ENCODE measurements at places on chromosomes 4 and X.

DNA sequence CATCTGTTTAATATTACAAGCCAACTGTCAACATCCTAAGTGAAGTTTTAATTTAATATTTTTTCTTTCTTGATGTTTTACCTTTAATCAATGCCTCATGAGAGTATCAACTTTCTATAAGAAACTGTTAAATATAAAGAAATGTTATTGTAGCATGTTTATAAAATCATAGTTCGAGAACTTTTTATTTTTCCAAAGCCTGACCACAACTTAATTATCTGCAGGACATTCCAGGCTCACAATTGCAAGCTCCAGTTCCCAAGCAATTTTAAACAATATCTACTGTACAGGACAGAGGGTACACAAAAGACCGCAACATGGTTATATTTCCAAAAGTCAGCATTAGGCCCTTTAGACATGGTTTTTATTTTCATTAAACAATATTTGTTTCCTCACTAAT is 20.1 kb downstream of the STX18 start:
- no peak for DNase-seq

- no peak for DNase-seq
Observed at GRCh38 chrX:10001496-10001895, 34.3 kb downstream of the CLDN34 start.

GRCh38 chr4:68426516-68426915 is 20.7 kb upstream of the TMPRSS11E start:
- DNase-seq = no peak

DNA sequence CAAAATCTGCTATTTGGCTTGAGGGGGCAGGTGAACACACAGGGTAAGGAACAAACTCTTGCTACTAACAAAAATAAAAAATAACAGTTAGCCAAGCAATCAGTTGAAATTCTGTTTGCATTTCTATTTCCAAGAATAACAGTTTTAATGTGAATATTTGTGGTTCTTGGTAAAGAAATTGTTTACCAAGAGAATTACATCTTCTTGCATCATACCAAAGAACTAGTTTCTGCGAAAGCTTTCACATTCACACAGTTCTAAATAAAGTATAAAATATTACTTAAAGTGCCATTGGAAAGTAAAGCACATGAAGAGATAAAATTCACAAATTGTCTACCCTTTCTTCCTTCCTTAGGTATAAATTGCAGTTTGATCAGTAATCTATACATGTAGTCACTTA is 54.4 kb downstream of the KLHL4 start:
- no peak for DNase-seq

GRCh38 chr4:149055624-149056023 is 613.4 kb upstream of the NR3C2 start:
- DNase-seq = no peak

- DNase-seq = no peak
Observed at GRCh38 chr4:96776920-96777527, 937.1 kb downstream of the PDHA2 start.

DNA sequence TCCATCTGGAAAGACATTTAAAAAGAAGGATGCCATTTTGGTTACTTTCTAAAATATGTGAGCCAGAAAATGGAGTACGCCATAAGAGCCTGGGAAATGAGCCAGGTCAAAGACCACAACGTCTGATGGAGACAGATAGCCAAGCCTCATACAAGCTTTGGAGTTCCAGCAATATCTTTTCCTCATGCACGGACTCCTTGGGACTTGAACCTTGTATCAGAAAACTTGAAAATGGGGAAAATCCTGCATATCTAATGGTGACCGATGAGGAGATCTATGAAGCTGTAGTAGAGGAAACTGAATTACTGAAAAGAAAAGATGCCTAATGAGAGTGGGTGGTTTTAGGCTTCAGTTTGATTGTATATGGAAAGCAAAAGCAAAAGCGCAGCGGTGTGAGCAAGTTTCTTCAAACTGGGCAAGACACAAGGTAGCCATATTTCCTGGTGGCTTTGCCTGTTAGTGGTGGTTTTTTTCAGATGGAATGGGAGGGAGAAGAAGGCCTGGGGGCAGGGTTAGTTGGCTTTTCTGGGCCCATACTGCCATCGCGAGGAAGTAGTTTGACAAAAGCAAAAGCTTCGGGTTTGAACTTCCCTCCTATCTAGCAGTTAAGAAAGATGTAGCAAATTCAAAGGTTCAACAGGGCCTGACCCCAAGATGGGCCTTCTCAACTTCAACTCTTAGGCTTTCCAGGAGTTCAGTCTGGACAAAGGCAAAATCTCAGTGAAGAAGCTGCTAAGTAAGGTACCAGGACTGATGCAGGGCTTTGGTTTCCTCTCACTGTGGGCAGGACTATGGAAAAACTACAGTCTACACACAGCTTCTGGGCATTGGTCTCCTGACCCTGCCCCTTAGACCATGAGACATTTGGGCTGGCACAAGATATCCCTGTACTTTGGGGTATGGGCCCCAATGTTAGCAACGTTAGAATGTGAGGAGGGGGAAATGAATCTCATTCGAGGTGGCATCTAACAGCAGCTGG is 210.0 kb upstream of the STK26 start:
- peak; percentile 87 for DNase-seq

GRCh38 chr4:138118270-138118669 is 123.9 kb downstream of the SLC7A11 start:
- DNase-seq = no peak

DNA sequence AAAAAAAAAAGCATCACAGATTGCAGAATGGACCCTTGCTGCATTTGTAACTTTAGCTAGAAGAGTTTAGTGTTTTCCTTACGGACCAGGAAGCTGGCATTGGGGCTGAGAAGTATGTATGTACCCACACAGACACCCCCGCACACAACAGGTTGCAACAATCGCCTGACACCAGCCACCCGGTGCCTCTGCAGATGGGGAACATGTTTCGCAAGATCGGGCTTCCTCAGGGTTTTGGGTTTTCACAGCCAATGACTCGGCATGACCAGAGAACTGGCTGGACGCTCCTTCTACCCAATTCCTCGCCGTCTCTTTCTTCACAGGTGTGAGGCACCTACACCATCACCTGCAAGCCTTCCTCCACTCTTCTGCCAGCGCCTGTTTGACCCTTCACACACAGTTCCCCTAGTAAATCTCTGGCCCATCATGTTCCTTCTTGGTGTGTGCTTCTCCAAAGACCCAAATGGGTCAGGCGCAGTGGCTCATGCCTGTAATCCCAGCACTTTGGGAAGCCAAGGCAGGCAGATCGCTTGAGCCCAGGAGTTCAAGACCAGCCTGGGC is 70.4 kb downstream of the DHRSX start:
- DNase-seq = peak; percentile 84

DNA sequence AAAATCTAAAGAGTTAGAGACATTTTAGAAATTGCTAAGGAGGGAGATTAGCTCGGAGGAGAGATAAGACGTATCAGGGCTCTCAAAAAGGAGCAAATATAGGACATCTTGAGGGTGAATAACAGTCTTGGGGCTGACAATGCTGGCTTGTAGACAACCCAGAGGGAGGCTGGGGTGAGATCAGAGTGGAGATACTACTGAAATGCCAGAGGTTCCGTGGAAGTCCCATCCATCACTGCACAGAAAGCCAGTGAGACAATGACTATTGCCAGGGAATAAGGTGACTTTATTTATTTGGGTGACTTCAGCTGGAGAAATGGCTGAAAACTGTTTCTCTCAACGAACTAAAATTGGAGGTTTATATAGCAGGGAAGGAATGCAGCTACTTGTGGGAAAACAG is 838.1 kb upstream of the AGA start:
- DNase-seq = no peak

GRCh38 chr4:184417802-184418511 is 56.4 kb downstream of the IRF2 start:
- peak; percentile 23 for DNase-seq

GRCh38 chr4:175405961-175406360 is 406.1 kb downstream of the GPM6A start:
- DNase-seq = peak; percentile 1

DNA sequence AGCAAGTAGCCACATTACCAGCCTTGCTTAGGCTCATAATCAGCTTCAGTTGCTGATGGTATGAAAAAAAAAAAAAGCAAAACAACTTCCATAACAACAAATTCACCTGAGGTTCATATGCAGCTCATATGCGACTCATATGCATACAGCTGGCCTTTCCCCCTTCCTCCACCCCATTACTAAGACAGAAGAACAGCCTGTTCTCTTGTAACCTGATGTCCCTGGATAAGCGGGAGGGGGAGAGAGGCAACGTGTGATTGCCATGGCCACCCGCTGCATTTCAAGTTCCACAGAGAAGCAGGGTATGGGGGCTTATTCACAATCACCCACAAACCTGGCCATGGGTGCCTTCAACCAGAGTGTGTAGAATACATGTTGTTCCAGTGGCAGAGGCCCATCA is 95.1 kb upstream of the DGKK start:
- no peak for DNase-seq

GRCh38 chr4:6928081-6928480 is 18.5 kb downstream of the TBC1D14 start:
- DNase-seq = no peak

DNA sequence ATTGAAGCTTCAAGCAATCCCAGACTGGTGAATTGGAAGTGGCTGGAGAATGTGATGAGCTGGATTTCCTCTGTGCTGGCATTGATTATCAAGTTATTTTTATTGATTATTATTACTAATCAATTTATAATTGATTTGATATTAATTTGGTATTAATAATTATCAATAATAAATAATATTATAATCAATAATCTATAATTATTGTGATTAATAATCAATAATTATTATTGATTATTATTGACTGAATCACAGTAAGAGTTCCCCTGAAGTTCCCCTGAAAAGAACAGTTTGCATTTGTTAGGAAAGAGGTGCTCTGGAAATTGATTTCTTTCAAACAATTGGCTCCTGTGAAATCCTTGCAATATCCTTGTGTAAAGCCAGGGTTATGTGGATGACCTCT is 7.5 kb upstream of the FAM9A start:
- DNase-seq = no peak

DNA sequence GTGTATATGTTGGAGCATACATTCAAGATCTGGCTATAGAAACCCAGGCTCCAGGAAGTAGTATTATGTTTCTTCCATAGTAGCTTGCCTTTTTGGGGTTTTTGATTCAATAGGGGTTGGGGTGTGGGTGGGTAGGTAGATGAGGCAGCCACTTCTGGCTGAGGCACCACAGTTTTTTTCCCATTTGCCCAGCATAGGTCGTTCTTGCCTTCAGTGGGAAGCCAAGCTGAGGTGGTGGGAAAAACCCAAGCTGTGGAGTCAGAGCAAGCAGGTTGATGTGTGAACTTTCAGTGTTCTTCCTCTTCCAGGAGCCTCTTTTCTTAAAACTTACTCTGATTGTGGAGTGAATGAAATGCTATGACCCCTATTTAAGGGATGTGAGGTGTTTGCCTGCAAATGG is 67.0 kb upstream of the RPS6KA3 start:
- no peak for DNase-seq

GRCh38 chr4:186587416-186588018 is 32.1 kb upstream of the MTNR1A start:
- DNase-seq = peak; percentile 62

- DNase-seq = no peak
Observed at GRCh38 chr4:20428436-20429160, 176.9 kb downstream of the SLIT2 start.

DNA sequence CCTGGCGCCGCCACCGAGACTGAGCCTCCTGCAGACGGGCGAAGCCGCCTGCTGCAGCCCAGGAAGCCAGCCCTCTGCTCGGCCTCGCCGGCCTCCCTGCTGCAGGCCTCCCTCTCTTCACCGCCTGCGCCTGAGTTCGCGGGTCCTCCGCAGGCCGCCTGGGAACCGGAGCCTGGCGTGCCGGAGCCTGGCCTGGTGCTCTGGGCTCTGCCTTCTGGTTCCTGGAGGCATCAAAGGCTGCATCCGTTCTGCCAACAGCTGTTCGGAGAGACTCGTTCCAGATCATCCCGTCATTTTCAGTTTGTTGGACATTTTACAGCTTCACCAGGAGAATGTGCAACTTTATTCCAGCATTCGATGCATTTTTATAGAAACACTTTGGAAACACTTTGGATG is 178.0 kb downstream of the DCLK2 start:
- no peak for DNase-seq

GRCh38 chr4:186924723-186925122 is 201.1 kb upstream of the FAT1 start:
- DNase-seq = no peak

DNA sequence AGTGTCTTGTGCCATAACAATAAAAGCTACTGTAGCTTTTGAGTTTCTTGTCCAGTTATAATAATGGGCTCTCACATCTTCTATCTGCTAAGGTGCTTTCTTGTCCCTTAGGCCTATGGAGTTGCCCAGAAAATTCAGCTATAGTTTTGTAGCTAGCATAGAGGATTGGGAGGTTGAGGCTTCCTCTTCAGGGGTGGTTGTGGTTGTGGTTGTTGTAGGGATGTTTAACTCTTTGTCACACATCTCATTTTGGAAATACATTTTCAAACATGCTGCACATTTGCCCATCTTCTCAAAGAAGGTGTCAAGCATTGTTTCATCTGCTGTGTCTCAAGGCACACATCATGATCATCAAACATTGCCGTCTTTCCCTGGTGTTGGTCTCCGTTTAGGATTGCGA is 65.0 kb downstream of the ATXN3L start:
- DNase-seq = no peak

GRCh38 chrX:38175139-38175538 is 45.5 kb downstream of the SRPX start:
- no peak for DNase-seq

DNA sequence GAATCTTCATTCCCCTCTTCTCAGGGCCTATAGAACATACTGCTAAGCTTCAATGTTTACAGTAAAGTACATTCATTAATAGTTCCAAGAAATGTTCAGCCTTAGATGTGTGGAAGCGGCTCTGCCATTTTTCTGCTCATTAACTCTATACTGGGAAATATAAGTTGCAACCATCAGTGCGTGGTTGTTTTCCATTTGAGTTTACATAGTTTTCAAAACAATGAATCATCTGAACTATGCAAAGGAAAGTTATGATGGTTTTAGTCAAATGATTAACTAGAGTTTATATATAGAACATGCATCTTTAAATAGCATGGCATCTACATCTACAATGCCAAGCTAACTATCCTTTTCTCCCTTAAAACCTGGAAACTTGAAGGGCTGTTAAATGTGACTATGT is 29.6 kb downstream of the LEF1 start:
- no peak for DNase-seq

GRCh38 chr4:5693871-5694270 is 14.5 kb downstream of the EVC2 start:
- no peak for DNase-seq

GRCh38 chr4:186149872-186150271 is 41.5 kb upstream of the CYP4V2 start:
- no peak for DNase-seq

DNA sequence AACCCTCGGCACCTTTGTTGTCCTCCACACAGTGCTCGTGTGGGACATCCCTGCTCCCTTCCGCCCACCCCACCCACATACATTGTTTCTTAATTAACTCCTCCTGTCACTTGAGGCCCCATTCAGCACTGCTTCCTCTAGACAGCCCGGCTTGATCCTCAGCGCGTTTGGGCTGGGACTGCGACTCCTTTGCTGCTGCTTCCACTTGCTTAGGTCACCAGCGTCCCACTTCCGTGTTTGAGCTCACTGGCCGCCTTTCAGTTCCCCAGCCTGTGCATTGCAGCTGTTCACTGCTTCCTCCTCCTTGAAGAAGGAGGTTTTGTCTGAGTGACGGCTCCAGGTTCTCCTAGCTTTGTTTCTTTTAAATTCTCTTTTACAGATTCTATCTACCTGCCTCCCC is 16.1 kb downstream of the RNF4 start:
- DNase-seq = peak; percentile 95

Data from suppressor macrophage (primary cell).